ENCODE measurements at places on chromosomes 2 and 18. TPM values are rescaled to one million over a fixed set of nuclear protein-coding genes. Genes with fewer than 3 reads are reported as not detected.

The MAP3K2 gene
- total RNA-seq: 53.5 TPM

The CPLX4 gene
- total RNA-seq: not detected

GRCh38 chr2:37500031-37500430 is 155.6 kb downstream of the QPCT start:
- DNase-seq: no peak
- H3K27me3 ChIP-seq: peaks cover 7% of the 10 kb centered on the region
- peaks cover 4% of the 10 kb centered on the region for H3K4me1 ChIP-seq
- peaks cover 1% of the 10 kb centered on the region for H3K36me3 ChIP-seq
- H3K4me3 ChIP-seq: no peak overlapping the region
- H3K27ac ChIP-seq: no peak overlapping the region

The KIAA2012 gene
- total RNA-seq: 0.05 TPM

The KCNG2 gene
- not detected for total RNA-seq

The MSTN gene
- not detected for total RNA-seq

- peaks cover 7% of the 10 kb centered on the region for H3K27me3 ChIP-seq
- H3K27ac ChIP-seq: no peak overlapping the region
- no peak overlapping the region for H3K4me3 ChIP-seq
Measured at GRCh38 chr2:58571181-58571852, 330.2 kb upstream of the FANCL start.
